Thoracic aorta (tissue), 2 donors: ENCODE measurements at places on chromosomes 7 and 10. TPM values are rescaled to one million over a fixed set of nuclear protein-coding genes. Genes with fewer than 3 reads are reported as not detected.

Gene C10orf143
- not detected for total RNA-seq

Gene RSBN1L
- total RNA-seq, result 27.7 TPM

DNA sequence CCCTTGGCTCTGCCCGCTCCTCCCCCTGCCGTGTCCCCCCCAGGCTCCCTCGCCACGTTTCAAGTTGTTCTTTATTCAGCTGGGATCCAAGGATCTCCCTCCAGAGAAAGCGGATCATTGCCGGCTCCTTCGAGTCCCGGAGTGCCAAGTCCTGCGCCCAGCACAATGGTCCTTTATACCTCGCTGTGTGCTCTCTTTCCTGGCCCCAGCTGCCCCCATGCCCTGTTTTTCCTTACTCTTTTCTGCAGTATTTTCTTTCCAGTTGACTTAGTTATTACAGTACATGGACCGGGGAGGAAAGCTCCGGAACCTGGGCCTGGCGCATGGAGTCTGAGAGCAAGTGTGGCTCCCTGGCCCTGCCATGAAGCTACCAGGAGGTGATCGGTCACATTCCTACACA, 88.1 kb upstream of the KMT2C start:
- no peak overlapping the region for H3K27ac ChIP-seq
- no peaks in the 10 kb centered on the region for H3K36me3 ChIP-seq
- no peak for DNase-seq
- H3K4me3 ChIP-seq, result no peak overlapping the region

GRCh38 chr7:116185450-116185849, 24.9 kb upstream of the TES start:
- H3K36me3 ChIP-seq, result no peaks in the 10 kb centered on the region
- H3K27me3 ChIP-seq, result no peaks in the 10 kb centered on the region
- H3K4me1 ChIP-seq, result no peaks in the 10 kb centered on the region
- no peak overlapping the region for H3K27ac ChIP-seq

GRCh38 chr7:53111031-53111430, 75.6 kb downstream of the POM121L12 start:
- H3K4me1 ChIP-seq, result no peaks in the 10 kb centered on the region
- no peak overlapping the region for H3K4me3 ChIP-seq
- no peak overlapping the region for H3K27ac ChIP-seq

DNA sequence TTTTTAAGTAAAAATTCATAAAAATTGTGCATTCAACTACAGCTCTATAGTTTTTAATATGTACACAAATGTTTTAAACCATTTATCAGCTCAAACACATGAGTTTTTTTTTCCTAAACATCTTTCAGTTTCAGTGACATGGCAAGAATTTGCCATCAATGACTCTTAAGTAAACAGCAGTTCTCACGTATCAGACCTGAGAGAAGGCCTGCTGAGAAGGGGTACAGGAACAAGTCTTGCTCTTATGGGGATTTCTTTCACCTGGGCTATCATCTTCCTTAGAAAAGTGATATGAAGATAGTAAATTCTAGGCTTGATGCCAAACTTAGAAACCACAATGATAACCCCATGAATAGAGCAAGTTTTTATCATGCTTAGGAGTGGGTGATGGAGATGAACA, 467.8 kb downstream of the ARL4A start:
- H3K27ac ChIP-seq, result no peak overlapping the region
- no peaks in the 10 kb centered on the region for H3K4me1 ChIP-seq
- H3K27me3 ChIP-seq, result no peaks in the 10 kb centered on the region
- H3K36me3 ChIP-seq, result no peaks in the 10 kb centered on the region
- DNase-seq, result no peak

DNA sequence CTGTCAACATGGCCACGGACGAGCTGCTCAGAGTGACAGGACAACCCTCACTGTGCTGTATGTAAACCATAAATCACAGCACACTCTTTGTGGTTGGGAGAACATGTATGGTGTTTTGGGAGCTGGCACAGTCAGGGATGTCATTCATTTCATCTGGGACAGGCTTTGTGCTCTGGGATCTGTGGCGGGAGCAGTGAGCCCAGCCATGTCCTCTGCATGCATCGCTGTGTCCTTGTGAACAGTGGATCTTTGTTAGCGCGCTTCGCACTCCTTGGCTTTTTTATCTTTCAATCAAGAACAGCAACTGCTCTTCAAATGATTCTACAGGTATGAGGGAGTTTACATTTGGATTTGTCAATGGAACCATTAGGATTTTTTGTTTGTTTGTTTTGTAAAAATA, 7.1 kb downstream of the CCM2 start:
- H3K27me3 ChIP-seq, result no peaks in the 10 kb centered on the region
- H3K27ac ChIP-seq, result no peak overlapping the region
- H3K36me3 ChIP-seq, result no peaks in the 10 kb centered on the region
- no peak overlapping the region for H3K4me3 ChIP-seq
- no peak for DNase-seq

Gene KIAA1549
- total RNA-seq, result 0.95 TPM

Gene ARHGAP12
- total RNA-seq, result 37.2 TPM

- peak overlapping the region; percentile 5 for H3K27ac ChIP-seq
- H3K4me1 ChIP-seq, result peaks cover 53% of the 10 kb centered on the region
- no peak overlapping the region for H3K4me3 ChIP-seq
- DNase-seq, result no peak
- H3K27me3 ChIP-seq, result peaks cover 54% of the 10 kb centered on the region
These were observed 1.8 kb upstream of the HOXA11 start for GRCh38 chr7:27186668-27187474.

Gene FOXI2
- total RNA-seq, result not detected

Gene TRIM8
- 154 TPM for total RNA-seq
